Foreskin keratinocyte (primary cell): ENCODE measurements at places on chromosomes 6 and 20. TPM values are rescaled to one million over a fixed set of nuclear protein-coding genes. Genes with fewer than 3 reads are reported as not detected.

The SRXN1 gene
- total RNA-seq: 38.1 and 51.9 TPM in 2 replicates

The MYL9 gene
- total RNA-seq: 5.3 and 7.7 TPM in 2 replicates

The METTL24 gene
- total RNA-seq: not detected in 2 replicates

The ARMC12 gene
- 0.14 and 0.27 TPM in 2 replicates for total RNA-seq

The TNNC2 gene
- total RNA-seq: not detected in 2 replicates

The TSBP1 gene
- not detected in 2 replicates for total RNA-seq

The PRDM1 gene
- total RNA-seq: 10.1 and 19.6 TPM in 2 replicates

The CLDN20 gene
- not detected in 2 replicates for total RNA-seq

The PTPRK gene
- 89.8 and 177 TPM in 2 replicates for total RNA-seq

The DEFB132 gene
- not detected in 2 replicates for total RNA-seq

The ROS1 gene
- total RNA-seq: 0.10 TPM in 1 of 2 replicates, not detected in the other

The ATXN1 gene
- total RNA-seq: 7.2 and 11.9 TPM in 2 replicates

The TTBK1 gene
- 0.03 and 0.04 TPM in 2 replicates for total RNA-seq

The CASS4 gene
- total RNA-seq: not detected in 2 replicates

The MOG gene
- total RNA-seq: not detected in 2 replicates

The OR2J3 gene
- not detected in 2 replicates for total RNA-seq

The EYS gene
- total RNA-seq: 0.07 and 0.14 TPM in 2 replicates

The ADGRF1 gene
- 17.1 and 18.2 TPM in 2 replicates for total RNA-seq

The TREML1 gene
- total RNA-seq: 0.18 and 0.34 TPM in 2 replicates

The IRAK1BP1 gene
- total RNA-seq: 3.8 and 3.9 TPM in 2 replicates

The HTR1E gene
- total RNA-seq: not detected in 2 replicates

The CCDC170 gene
- total RNA-seq: 0.41 TPM in 1 of 2 replicates, not detected in the other

The HLA-DQA2 gene
- total RNA-seq: not detected in 2 replicates

The SLC17A4 gene
- total RNA-seq: not detected in 2 replicates

The KCNB1 gene
- not detected in 2 replicates for total RNA-seq

The COL20A1 gene
- total RNA-seq: not detected in 2 replicates

The UFL1 gene
- 18.2 and 18.5 TPM in 2 replicates for total RNA-seq

The LGSN gene
- total RNA-seq: not detected in 2 replicates

The PCMTD2 gene
- 15.6 and 17.2 TPM in 2 replicates for total RNA-seq

The IL20RA gene
- total RNA-seq: 1.2 and 1.7 TPM in 2 replicates

The BMP6 gene
- 0.18 and 2.3 TPM in 2 replicates for total RNA-seq

The CD40 gene
- total RNA-seq: 10.9 and 14.3 TPM in 2 replicates

The MUCL3 gene
- total RNA-seq: not detected in 2 replicates

The RIPOR2 gene
- 0.04 TPM in 1 of 2 replicates, not detected in the other for total RNA-seq

The ZNF391 gene
- total RNA-seq: 3.5 and 3.8 TPM in 2 replicates

The TRIM15 gene
- not detected in 2 replicates for total RNA-seq

The DST gene
- 273 and 285 TPM in 2 replicates for total RNA-seq

The GNAS-AS1 gene
- 0.27 and 0.63 TPM in 2 replicates for total RNA-seq

The PAX1 gene
- total RNA-seq: not detected in 2 replicates

The PROCR gene
- total RNA-seq: 73.5 and 87.8 TPM in 2 replicates

The TFAP2D gene
- total RNA-seq: not detected in 2 replicates

The FBXO9 gene
- 43.2 and 45.5 TPM in 2 replicates for total RNA-seq

The HS3ST5 gene
- not detected in 2 replicates for total RNA-seq

The YWHAB gene
- total RNA-seq: 213 and 216 TPM in 2 replicates

The CST1 gene
- not detected in 2 replicates for total RNA-seq

The RPS21 gene
- 1,147 and 1,424 TPM in 2 replicates for total RNA-seq
